Cardiac fibroblast (primary cell): ENCODE measurements at places on chromosomes 16 and 17.

GRCh38 chr17:80071116-80071841, 30.1 kb upstream of the GAA start:
- DNase-seq, result peak; percentile 50

- DNase-seq, result no peak
These were observed 1.2 kb upstream of the YPEL2 start for GRCh38 chr17:59330053-59330942.

DNA sequence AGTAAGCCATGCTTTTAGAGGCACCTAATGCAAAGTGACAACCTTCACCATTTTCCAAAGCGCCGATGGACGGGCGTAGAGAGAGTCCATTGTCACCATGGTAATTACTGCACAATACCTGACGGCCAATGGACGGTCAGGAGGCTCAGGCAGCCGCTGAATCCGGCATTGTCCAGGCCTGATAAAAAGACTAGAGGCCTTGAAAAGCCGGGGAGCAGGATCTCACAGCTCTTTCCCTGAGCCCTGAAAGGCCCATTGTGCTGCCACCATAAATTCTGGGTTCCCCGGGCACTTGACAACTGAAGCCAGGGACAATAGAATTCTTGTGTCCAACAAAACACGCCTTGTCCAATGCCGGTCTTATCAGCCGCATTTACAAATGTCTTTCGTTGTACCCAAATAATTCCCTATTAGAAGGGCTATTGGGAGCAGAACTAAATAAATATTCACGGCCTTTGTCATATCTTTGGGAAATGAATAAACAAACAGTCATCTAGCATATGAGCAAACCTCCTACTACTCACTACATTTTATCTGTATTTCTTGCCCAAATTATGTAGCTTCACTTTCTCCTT, 62.4 kb downstream of the CDH11 start:
- no peak for DNase-seq

- peak; percentile 21 for DNase-seq
These were observed 52.7 kb upstream of the FOXF1 start for GRCh38 chr16:86457501-86458148.

- no peak for DNase-seq
These were observed 59.5 kb downstream of the AKAP1 start for GRCh38 chr17:57144567-57144966.

DNA sequence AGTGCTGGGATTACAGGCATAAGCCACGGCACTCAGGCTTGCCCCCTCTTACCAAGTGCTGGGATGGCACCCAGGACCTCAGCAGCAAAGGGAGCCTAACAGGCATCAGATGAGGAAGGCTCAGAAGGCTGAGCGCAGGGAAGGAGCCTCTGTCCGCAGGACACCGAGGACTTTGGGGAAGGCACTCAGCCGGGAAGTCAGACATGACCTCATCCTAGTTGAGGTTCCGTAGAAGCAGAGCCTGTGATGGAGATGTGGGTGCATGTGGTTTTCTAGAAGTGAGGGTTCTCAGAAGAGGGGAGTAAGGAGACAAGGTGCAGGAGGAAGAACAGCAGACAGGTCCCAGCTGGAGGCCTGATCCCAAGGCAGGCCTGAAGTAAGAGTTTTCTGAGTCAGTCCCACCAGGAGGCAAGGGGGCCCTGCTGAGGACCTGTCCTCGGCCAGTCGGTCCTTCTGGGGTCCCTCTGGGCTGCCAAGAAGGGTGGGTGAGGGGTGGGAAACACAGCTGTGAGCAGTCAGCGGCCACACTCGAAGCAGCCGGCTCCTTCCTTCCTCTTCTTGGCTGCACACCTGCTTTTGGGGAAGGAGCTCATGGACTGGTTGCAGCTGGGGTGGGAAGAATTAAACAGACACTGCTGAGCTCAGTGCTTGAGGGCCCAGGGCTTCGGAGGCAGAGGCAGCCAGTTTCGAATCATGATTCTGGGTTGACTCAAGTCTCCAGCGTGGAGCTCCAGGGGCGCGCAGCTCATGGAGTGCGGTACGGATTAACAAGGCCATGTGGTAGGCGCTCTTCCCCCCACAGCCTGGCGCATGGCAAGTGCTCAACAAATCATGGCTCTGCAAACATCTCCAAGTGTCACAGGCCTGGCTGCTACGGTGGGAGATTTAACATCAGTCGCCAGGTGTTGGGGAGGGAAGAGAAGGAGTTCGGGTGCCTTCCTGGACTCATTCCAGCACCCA, 38.9 kb upstream of the SNN start:
- DNase-seq, result no peak

- DNase-seq, result peak; percentile 91
These were observed 4.1 kb downstream of the CCL2 start for GRCh38 chr17:34259146-34259545.

GRCh38 chr17:33266116-33266515, 27.0 kb downstream of the ASIC2 start:
- no peak for DNase-seq

GRCh38 chr16:750485-750884, 9.7 kb upstream of the CIAO3 start:
- DNase-seq, result no peak

DNA sequence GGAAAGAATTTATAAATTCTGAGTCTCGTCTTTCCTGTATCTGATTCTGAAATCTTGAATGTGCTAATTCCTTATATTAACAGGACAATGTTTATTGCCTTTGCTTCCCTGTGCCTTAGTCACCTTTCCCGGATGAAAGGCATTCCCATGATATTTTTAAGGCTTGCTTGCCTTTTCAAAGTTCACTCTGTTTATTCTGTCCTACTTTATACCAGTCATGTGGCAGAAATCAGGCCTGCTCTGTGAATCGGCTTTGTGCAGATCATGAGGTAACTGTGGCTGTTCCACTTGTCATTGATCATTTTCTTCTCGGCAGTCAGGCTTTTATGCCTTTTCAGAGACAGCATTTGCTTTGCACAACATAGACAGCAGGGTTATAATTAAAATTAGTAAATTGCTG, 28.8 kb upstream of the ABCC11 start:
- no peak for DNase-seq

- no peak for DNase-seq
These were observed 82.1 kb downstream of the MSI2 start for GRCh38 chr17:57338257-57338914.
